ENCODE measurements at places on chromosomes 2 and 18.

DNA sequence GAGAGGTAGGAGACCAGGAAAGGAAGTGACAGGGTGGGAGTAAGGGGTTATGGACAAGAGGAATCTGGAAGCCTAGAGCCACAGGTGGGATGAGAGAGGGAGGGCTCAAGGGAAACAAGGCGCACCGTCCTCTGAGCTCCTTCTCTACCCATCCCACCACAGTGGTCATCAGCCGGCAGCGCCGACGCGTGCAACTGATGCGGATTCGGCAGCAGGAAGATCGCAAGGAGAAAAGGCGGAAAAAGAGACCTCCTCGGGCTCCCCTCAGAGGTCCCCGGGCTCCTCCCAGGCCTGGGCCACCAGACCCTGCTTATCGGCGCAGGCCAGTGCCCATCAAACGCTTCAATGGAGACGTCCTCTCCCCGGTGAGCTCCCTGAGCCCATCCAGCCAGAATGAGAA is 5.2 kb downstream of the TMEM198 start:
- no peak for DNase-seq

GRCh38 chr2:113709022-113709421 is 47.4 kb downstream of the SLC35F5 start:
- no peak for DNase-seq

GRCh38 chr2:239002954-239003623 is 155.2 kb downstream of the TWIST2 start:
- no peak for DNase-seq

DNA sequence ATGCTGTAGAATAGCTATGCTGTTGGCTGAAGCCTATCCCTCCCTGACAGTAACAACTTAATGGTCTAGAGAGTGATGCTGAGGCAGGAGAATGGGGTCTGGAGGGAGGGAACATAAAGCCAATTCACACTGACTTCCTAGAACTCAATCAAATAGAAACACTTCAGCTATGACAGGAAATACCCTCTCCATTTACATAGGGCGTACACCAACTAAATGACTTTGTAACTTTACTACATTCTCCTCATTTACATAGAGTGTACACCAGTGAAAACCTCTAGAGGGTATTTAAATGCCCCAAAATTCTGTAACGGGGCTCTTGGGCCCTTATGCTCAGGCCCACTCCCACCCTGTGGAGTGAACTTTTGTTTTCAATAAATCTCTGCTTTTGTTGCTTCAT is 41.5 kb downstream of the YPEL5 start:
- DNase-seq = no peak

DNA sequence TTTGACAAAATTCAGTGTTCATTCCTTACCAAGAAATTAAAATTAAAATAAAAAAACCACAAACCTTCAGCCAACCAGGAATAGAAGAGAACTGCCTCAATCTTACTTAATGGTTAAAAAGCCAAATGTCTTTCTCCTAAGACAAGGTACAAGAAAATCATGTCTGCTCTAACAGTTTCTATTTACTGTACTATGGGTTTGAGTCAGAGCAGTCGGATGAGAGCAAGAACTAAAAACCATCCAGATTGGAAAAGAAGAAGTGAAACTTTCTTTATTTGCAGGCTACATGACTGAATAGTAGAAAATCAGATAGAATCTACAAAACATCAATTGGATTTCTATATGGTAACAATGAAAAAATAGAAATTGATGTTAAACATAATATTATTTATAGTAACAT is 555.5 kb upstream of the TNP1 start:
- no peak for DNase-seq

DNA sequence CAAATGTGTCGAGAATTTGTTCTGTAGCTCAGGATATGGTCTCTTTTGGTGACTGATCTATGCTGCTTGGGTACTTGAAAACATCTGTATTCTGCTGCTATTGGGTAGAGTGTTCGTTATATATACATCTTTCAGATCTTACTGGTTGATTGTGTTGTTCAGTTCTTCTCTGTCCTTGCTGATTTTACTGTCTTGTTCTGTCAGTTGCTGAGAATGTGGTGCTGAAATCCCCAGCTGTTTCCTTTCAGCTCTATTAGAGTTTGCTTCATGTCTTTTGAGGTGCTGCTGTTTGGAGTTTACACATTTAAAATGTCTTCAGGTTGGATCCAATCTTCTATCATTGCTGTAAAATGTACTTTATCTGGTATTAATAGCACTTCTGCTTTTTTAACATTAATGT is 12.9 kb downstream of the BCL2L11 start:
- no peak for DNase-seq

DNA sequence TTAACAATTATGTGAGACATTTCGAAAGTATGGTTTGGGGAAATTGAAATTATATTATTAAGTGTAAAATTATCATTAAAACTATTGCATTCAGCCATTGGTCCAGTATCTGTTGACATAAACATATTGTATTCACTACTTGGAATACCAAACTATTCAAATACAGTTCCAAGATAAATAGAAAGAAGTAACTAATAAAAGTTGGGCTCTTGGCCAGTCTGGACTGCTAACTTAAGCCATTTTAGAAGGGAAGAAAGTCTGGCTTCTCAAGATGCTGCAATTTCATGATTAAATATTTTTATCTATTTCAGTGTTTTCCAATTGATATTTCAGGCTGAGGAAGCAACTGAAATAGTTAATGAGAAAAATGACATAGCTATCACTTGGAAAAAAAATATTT is 109.8 kb upstream of the CHRNA1 start:
- no peak for DNase-seq

DNA sequence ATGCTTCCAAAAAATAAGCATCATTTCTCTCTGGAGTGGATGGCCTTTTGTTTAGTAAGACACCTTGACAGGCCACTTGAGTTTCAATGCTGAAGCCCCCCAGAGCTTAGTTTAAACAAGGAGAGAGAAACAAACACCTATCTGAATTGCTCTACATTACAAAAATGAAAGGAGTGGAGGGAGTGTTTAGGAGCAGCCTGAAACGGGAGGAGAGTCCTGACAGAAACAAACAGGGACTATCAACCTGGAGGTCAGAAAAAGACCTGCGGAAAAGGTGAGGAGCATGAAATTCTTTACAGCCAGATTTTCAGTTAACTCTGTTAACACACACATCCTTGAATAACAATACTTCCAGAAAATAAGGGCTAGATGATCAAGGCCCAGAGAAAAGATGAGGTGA is 126.2 kb downstream of the NR4A2 start:
- DNase-seq = no peak

DNA sequence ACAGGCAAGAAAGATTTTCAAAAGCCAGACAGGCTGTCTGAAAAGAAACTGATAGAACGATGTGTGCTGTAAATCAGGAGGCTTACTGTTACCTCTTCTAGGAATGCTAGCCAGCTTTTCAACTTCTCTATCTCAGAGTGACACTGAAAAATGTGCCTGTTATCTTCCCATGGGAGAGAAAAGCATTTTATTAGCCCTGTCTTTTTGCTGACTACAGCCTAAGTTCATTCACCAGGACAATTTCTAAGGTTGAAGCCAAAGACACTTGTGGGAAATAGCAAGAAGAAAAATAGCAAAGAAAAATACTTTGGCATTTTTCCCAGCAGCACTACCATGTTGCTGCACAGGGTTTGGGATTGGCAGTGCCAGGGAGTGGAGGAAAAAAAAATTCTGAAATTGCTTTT is 34.0 kb downstream of the ABCB11 start:
- DNase-seq = no peak

DNA sequence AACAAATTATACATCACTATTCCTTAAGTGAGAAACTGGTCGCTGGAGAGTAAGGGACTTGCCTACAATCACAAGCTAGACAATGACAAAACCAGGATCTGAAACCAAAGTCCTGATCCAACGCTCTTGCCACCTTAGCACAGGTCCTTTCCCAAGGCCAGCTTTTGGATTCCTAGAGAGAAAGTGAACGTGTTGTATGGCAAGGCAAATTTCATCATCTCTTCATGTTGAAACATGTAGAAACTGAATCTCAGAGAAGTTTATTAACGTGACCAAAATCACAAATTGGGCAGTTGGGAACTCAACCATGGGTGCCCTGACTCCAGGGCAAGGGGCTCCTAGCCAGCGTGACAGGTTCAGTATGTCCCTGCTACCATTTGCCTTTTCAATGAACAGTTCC is 118.2 kb downstream of the VWC2L start:
- DNase-seq = no peak

DNA sequence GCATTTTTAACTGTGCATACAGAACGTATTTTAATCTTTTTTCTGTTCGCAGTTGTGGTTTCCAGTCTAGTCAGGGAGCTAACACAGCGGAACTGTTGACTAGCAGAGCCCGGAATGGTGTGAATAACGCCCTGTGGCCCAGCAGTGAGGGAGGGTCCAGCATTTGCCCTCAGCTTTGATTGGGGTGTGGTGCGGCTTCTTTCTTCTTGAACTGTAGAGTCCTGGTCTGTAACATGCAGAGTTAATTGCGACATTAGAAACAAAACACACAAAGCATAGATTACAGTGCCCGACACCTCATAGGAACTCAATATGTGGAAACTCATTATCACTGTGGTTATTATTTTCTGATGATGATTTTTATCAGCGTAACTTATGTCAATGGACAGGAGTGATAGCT is 253.6 kb downstream of the SOX11 start:
- no peak for DNase-seq

- no peak for DNase-seq
Measured at GRCh38 chr2:96970910-96971309, 15.5 kb downstream of the FAM178B start.

DNA sequence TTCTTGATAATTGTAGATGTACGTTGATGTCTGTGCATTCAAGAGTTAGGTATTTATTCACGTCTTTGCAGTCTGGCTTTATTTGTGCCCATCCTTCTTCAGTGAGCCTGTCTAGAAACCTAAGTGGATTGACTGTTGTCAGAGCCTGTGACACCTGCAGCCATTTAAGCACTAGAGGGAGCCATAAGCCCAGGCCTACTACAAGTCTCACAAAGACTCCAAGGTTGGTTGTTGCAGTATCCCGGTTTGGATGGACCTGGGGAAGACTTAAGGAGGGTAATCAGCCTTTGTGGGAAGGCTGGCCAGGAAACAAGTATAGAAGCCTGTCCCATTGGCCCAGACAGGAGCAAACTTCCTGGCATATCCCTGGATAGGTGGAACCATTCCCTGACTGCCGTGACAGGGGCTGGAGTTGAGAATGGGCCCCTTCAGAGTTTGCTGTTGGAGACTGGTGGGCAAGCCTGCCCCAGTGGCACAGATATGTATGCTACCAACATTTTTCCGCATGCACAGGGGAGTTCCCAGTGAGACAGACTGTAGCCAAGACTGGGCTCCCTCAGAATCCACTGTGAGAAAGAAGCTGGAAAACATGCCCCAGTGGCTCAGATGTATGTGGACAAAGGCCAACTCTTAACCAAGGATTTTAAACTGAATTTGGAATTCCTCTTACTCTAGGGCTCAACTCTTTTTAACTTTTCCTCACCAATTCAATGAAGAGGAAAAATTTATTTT is 9.3 kb upstream of the LRRC30 start:
- DNase-seq = peak; percentile 61

- DNase-seq = no peak
Measured at GRCh38 chr18:68083131-68083530, 566.6 kb upstream of the DSEL start.

GRCh38 chr2:66236067-66236685 is 198.7 kb upstream of the MEIS1 start:
- DNase-seq = no peak

GRCh38 chr2:23386339-23387220 is 1.6 kb downstream of the KLHL29 start:
- DNase-seq = peak; percentile 58

GRCh38 chr2:85746321-85747004 is 7.3 kb upstream of the ATOH8 start:
- DNase-seq = no peak

DNA sequence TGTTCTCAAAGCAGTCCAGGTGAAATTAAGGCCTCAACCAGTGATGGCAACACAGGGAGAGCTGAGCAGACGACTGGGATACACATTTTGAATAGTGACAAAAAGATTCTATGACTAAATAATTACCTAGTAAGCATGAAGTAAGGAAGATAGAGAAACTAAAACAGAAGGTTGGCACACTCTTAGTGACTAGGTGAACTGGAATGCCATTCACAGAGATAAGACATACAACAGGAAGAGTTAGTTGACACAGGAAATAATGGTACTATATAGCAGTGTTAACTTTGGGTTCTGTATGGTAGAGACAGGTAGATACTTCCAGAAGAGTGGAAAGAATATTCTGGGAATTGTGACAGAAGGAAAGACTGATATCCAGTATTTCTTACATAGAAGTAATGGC is 181.8 kb upstream of the NT5C1B start:
- DNase-seq = no peak

DNA sequence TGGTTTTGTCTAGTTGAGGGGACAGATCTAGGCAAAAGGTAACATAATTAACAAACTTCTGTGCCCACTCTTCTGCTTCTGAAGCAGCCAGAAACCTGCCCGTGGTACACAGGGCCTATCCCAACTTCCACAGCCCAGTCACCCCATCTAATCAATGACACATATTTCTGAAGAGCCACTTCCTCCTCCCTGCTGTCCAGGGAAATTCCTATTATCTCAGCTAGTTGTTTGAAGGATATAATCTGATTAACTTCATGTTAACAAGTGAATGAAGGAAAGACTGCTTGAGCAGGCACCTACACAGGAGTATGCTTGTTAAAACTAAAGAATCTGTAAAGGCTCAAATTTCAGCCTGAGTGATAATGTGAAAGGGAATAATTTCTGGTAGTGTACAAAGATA is 61.4 kb downstream of the CCDC148 start:
- DNase-seq = no peak

- no peak for DNase-seq
Measured at GRCh38 chr2:160967523-160967922, 192.7 kb upstream of the TANK start.

DNA sequence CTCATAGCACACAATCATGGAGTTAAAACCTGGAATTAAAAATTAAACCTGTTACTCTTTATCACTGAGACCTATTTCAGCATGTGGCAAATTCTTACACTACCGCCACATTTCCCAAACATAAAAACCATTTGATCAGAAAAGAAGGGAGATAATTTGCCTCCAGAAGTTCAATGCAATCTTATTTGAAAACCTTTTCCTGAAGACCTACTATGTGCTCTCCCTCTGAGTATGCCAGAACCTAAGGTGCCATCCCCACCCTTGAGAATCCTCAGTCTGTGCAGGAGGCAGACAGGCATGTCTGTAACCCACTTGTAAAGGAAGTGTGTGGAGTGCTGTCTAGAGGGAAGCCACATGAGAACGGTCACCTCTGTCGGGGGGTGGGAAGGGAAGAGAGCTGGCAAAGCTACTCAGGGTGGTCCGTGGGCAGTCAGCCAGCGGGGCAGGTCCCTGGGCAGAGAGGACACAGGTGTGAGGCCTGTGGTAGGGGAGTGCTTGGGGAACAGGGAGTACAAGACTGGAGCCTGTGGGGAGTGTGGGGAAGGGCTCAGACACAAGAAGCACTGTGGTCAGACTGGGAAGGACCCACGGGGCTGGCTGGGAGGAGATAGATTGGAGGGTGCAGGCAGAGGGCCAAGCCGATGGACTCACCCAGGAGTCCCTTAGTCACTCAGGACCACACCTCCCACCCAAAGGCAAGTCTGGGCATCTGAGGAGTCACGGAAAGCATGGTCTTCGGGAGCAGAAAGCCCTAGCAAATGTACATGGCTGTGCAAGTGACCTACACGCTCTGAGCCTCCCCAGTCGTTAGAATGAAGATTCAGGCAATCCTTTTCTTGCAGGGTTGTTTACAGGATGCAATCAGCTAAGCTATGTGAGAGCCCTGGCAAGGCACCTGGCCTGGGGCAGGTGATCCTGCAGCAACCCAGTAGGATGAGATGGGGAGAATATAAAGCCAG is 22.8 kb downstream of the CRACDL start:
- DNase-seq = no peak
